ENCODE measurements at places on chromosomes 6 and 20.
A peak's percentile ranks its signal among the peaks of the same experiment; 100 is the strongest.

- DNase-seq = no peak
Observed at GRCh38 chr20:57251344-57251743, 15.1 kb downstream of the BMP7 start.

- no peak for DNase-seq
Observed at GRCh38 chr6:130593200-130593599, 227.4 kb downstream of the TMEM200A start.

GRCh38 chr6:144847916-144848315 is 562.8 kb downstream of the UTRN start:
- no peak for DNase-seq

- peak; percentile 50 for DNase-seq
Observed at GRCh38 chr6:35294308-35294945, 3.2 kb upstream of the DEF6 start.

GRCh38 chr6:44481056-44481455 is 93.5 kb downstream of the CDC5L start:
- no peak for DNase-seq
